ENCODE measurements at places on chromosomes 2 and 18.

GRCh38 chr2:239937866-239938640 lies 87.1 kb downstream of the NDUFA10 start:
- DNase-seq = no peak

DNA sequence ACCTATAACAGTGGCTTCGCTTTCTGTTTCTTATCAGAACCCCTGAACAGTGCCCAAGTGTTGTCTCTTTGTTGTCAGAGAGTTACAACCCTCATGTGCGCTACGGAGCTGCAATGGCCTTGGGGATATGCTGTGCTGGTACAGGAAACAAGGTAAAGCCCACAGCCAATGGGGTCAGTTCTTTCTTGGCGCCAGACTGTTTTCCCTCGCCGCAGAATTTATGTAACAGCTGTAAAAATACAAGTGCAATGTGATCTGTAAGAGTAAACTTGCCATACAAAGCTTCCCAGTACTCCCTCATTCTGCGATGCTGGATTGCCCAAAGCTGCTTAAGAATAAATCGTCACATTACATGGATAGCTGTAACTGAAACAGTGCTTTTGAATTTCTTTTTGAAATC lies 13.9 kb upstream of the HTR2B start:
- DNase-seq = no peak

- DNase-seq = no peak
Observed at GRCh38 chr18:50853863-50854271, 25.1 kb upstream of the ME2 start.

DNA sequence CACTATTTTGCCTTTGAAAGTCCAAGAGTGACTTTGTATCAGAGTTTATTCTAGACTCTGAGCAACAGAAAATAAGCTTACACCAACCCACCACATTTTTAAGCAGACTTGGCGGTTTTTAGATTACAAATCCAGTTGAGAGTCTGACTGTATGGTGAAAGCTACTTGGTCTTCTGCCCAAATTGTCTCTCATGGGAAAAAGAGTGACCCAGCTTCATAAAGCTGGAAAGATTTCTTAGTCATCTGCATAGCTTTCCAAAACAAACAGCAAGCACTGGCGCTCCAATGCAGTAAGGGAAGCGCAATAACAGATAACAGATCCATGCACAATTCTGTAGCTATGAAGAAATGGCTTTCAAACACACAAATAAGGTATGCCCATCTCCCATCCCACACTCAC lies 7.1 kb downstream of the DSG1 start:
- DNase-seq = no peak

GRCh38 chr2:56271275-56271674 lies 87.5 kb downstream of the CCDC85A start:
- DNase-seq = no peak

- DNase-seq = no peak
Observed at GRCh38 chr2:175111200-175111657, 56.8 kb downstream of the ATF2 start.

DNA sequence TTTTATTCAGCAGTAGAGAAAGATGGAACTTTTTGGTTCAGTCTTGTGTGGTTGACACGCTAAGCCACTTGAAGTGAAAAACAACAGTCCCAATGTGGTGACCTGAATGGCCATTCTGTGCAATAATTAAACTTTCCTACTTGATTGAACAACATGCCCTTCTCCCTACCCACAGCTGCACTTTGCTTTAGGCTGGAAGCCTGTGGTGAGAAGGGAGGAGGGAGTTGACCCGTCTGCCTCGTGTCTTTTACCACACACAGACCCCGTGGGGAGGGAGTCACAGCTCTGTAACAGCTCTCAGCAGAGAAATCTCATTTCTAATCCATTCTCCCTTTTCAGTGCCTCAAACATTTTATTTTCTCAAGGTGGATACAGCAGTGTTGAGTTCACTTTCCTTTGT lies 138.2 kb upstream of the PKDCC start:
- DNase-seq = no peak

DNA sequence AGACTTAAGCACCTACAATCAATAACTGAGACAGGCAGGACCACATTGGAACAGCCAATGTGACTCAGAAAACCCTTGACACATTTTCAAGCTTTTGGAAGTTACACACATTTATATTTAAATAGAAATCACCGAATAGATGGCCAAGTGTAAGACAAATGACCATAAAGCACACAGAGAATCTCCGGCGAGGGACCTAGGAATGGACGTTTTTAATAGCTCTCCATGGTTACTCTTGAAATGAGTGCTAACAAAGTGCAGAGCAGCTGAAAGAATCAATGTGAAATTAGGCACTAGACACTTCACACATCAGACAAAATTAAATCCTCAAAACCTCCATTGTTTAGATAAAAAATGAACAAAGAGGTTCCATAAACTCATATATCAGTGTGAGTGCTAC lies 376.9 kb downstream of the DLGAP1 start:
- no peak for DNase-seq

DNA sequence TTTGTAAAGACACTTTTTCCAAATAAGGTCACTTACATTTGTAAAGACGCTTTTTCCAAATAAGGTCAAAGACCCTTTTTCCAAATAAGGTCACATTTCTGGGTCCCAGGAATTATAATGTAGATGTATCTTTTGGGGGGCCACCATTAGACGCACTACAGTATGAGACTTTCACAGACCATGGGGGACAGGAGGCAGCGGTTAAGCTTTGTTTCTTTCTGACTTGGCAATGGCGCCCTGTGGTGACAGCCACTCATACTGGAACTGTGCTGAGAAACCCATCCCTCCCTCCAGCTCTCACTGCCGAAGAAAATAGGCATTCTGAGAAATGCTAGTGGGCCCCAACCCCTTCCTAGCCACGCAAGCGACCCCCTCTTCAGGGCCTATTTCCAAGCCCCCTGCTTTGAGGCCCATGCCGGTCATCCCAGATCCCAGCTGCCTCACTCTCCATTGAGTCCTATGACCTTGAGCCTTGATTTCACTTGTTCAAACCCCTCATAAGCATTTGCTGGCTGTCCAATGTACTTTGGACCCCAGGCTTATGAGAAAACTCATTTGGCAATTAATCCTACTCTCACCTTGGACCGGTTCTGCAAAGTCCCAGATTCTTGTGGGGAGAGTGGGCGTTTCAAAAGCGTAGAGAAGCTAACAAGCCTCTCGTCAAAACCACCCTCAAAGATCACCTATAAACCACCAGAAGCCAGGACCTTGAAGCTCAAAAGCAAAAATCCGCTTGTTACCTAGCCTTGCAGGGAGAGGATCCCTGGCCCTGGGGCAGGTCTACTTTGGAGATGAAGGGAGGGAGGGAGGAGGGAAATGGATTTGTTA lies 11.3 kb upstream of the SPATA3 start:
- DNase-seq = no peak

DNA sequence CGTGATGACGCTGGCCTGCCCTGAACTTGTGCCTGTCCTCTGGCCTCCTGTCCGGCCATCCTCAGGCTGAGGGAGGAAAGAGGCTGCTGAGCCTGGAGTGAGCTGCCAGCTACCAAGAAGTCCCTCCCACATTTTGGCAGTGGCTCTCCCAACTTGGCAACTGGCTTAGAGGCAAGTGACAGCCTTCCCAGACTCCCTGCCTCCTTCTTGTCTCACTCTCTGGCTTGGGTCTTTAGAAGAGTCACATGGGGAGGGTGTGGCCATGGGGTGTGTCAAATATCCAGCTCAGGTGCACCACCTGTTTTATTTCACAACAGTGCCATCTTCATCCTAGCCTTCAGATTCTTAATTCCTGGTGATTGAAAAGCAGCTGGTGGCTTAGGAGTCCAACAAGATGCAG lies 222.9 kb downstream of the PRKCE start:
- DNase-seq = no peak

DNA sequence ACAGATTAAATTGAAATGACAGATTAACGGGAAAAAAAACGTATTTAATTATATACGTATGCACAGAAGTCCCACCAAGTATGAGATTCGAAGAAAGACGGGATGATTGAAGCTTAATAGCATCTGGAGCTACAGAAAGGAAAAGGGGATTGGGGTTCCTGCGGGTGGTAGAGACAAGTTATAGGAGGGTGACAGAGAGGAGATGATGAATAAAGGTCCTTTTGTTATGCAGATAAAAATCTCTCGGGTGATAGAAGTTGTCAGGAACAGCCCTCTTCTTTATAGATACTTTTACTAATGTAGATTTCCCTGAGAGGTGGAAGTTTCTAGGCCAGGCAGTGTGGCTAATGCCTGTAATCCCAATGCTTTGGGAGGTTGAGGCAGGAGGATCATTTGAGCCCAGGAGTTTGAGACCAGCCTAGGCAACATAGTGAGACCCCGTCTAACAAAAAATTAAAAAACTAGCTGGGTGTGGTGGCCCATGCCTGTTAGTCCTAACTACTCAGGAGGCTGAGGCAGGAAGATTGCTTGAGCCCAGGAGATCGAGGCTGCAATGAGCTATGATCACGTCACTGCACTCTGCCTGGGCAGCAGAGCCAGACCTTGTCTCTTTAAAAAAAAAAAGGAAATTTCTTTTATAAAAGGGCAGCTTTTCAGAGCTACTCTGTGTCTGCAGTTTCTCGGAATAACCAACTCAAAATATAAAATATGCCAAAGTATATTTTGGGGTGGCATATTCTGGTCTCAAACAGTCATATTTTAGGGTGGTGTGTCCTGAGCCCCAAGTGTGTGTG lies 113.0 kb downstream of the STPG4 start:
- DNase-seq = no peak

DNA sequence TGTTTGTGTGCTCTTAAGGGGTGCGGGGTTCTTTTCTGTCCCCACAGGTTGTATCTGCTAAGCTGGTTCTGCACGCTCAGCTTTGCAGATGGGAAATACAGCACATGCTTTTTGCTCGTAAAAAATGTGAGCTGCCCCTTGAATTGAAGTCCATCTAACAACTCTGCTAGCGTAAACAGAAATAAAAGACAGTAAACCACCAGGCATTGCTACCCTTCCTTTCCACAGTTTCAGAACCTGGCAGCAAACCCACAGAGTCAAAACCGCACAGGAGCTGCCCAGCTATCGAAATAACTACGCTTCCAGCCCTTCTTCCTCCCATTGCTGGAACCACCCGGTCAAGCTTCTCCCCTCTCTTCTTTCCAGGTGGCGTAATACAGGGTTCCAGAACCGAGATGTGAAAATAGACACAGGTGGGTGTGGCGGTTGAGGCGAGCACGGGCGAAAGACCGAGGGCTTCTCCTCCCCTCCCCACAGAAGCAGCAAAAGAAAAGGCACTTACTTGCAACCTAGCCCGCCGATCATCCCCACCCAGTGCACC lies 479 bp downstream of the SCN9A start:
- DNase-seq = no peak

- DNase-seq = no peak
Observed at GRCh38 chr18:48776641-48777025, 174.1 kb downstream of the SMAD7 start.

GRCh38 chr2:219468410-219469185 lies 30.1 kb upstream of the GMPPA start:
- DNase-seq = no peak

GRCh38 chr2:176291809-176292283 lies 22.6 kb downstream of the MTX2 start:
- no peak for DNase-seq

DNA sequence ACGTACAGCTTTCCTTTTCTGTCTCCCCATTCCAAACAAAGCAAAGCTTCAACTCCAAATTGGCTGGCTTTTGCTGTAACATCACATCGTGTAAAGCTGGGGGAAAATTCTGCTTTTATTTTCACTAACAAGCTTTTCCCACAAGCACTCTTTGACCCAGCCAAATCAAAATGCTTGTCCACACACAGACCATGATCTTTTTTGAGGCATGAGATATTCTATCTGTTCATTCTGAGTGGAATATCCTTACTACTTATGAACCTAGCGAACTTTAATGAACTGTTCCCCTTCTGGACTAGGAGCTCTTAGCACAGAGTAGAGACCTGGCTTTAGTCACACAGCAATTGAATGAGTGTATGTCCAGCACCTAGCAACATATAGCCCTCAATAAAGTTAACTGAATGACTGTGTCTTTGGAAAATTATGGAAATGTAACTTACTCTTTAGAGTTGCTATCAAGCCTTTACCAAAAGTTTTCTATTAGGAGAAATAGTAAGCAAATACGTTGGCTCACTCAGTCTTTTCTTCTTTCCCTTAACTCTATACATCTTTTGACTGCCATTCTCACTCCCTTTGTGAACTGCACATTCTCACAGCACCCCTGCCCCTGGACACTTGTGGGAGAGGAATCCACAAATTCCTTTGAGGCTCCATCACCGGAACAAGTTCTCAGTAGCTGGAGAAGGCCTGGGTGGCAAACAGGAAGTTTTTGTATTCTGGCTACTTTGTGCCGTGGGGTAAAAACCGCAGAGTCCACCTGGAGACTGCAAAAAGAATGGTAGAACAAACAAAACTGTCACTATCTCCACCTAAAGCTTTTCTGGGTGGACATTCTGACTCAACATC lies 1.3 kb upstream of the UBE2E3 start:
- no peak for DNase-seq

DNA sequence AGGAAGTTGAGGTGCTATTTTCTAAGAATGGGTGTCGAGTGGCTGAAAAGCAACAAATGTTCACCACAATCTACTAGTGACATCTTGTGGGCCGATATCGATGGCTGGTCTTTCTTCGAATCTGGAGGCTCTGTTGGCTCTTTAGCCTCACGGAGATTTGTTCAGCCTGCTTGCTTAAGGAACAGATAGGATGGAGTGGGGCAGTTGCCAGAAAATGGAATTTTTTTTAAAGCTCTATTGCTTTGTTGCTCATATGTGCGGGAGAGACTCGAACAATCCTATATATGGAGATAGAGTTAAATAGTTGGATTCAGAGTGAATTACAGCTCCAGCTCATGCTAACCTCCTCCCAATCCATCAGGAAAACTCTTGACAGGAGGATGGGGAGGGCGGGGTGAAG lies 70.9 kb upstream of the LYPD6B start:
- no peak for DNase-seq

GRCh38 chr2:74512744-74513604 lies 1.3 kb upstream of the TLX2 start:
- DNase-seq = no peak

DNA sequence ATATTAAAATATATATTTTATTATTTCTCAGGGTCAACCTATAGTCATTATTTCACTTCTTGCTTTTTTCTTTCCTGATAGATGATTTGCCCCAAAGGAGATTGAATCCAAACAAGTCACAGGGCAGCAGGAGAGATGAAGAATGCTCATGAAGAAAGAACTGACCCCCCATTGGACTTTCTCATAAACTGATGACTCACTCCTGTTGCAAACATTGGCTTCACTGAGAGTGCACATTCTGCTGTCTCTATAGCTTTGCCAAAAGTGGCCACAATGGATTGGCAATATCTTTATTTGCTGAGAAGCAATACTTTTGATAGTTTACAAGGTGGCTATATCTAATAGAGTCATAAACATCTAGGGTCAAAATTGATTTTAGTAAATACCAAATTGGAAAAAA lies 55.9 kb upstream of the ZNF385B start:
- no peak for DNase-seq
